Hair follicular keratinocyte (primary cell): ENCODE measurements at places on chromosomes 12 and 14. TPM values are rescaled to one million over a fixed set of nuclear protein-coding genes. Genes with fewer than 3 reads are reported as not detected.

OTOGL gene
- total RNA-seq, result 0.11 TPM in 1 of 2 replicates, not detected in the other

OLR1 gene
- 0.04 TPM in 1 of 2 replicates, not detected in the other for total RNA-seq

ST8SIA1 gene
- 2.1 and 4.7 TPM in 2 replicates for total RNA-seq

RNASE3 gene
- total RNA-seq, result not detected in 2 replicates

MAP3K9 gene
- total RNA-seq, result 9.0 and 11.9 TPM in 2 replicates

OTX2 gene
- not detected in 2 replicates for total RNA-seq

TSPAN11 gene
- 0.08 TPM in 1 of 2 replicates, not detected in the other for total RNA-seq

NTF3 gene
- total RNA-seq, result not detected in 2 replicates

CLEC9A gene
- total RNA-seq, result not detected in 2 replicates

TCL1B gene
- not detected in 2 replicates for total RNA-seq

SLC10A1 gene
- not detected in 2 replicates for total RNA-seq

ASCL1 gene
- not detected in 2 replicates for total RNA-seq

OASL gene
- 1.1 TPM in 2 replicates for total RNA-seq

COX8C gene
- not detected in 2 replicates for total RNA-seq

C14orf180 gene
- not detected in 2 replicates for total RNA-seq

COX14 gene
- 54.0 and 65.0 TPM in 2 replicates for total RNA-seq

RNASE7 gene
- 5.5 and 22.4 TPM in 2 replicates for total RNA-seq

TAS2R31 gene
- 0.39 TPM in 1 of 2 replicates, not detected in the other for total RNA-seq

CPNE8 gene
- 10.2 and 18.6 TPM in 2 replicates for total RNA-seq

BEGAIN gene
- 1.1 and 3.0 TPM in 2 replicates for total RNA-seq

ARPC3 gene
- total RNA-seq, result 847 and 1,114 TPM in 2 replicates

PMEL gene
- 1.8 and 3.4 TPM in 2 replicates for total RNA-seq

TAS2R50 gene
- total RNA-seq, result not detected in 2 replicates

NR4A1 gene
- 2.5 and 3.1 TPM in 2 replicates for total RNA-seq

LBHD2 gene
- total RNA-seq, result not detected in 2 replicates

CSRP2 gene
- 31.9 and 70.1 TPM in 2 replicates for total RNA-seq

RIMBP2 gene
- 0.19 TPM in 1 of 2 replicates, not detected in the other for total RNA-seq

OR6C2 gene
- total RNA-seq, result not detected in 2 replicates

PTHLH gene
- 243 and 391 TPM in 2 replicates for total RNA-seq

TSHR gene
- total RNA-seq, result not detected in 2 replicates

SLCO1B1 gene
- not detected in 2 replicates for total RNA-seq

AGAP2 gene
- 0.80 and 0.94 TPM in 2 replicates for total RNA-seq

RFLNA gene
- 26.7 and 27.3 TPM in 2 replicates for total RNA-seq

IL22 gene
- not detected in 2 replicates for total RNA-seq

GALNT16 gene
- total RNA-seq, result not detected in 2 replicates

C14orf39 gene
- total RNA-seq, result not detected in 2 replicates

LRRC74A gene
- total RNA-seq, result not detected in 2 replicates

CLEC1A gene
- not detected in 2 replicates for total RNA-seq

SSPN gene
- total RNA-seq, result 0.57 and 5.5 TPM in 2 replicates

PARPBP gene
- total RNA-seq, result 7.8 and 14.8 TPM in 2 replicates

TMEM253 gene
- 0.08 and 0.31 TPM in 2 replicates for total RNA-seq

SERPINA12 gene
- total RNA-seq, result not detected in 2 replicates

IL31 gene
- not detected in 2 replicates for total RNA-seq

NPAS3 gene
- total RNA-seq, result not detected in 2 replicates

ABCD2 gene
- not detected in 2 replicates for total RNA-seq

KCNH3 gene
- total RNA-seq, result 0.39 TPM in 1 of 2 replicates, not detected in the other

CACNA1C gene
- total RNA-seq, result 0.15 TPM in 1 of 2 replicates, not detected in the other

KLRD1 gene
- not detected in 2 replicates for total RNA-seq

IFNG-AS1 gene
- not detected in 2 replicates for total RNA-seq

REM2 gene
- total RNA-seq, result 0.04 and 0.39 TPM in 2 replicates

GIT2 gene
- 14.9 and 16.0 TPM in 2 replicates for total RNA-seq

AICDA gene
- total RNA-seq, result not detected in 2 replicates

CPNE6 gene
- not detected in 2 replicates for total RNA-seq

IFNG gene
- not detected in 2 replicates for total RNA-seq
